ENCODE measurements at places on chromosomes 5 and 9.

- no peak for DNase-seq
These were observed 150.1 kb downstream of the MEF2C start for GRCh38 chr5:88732862-88733261.

DNA sequence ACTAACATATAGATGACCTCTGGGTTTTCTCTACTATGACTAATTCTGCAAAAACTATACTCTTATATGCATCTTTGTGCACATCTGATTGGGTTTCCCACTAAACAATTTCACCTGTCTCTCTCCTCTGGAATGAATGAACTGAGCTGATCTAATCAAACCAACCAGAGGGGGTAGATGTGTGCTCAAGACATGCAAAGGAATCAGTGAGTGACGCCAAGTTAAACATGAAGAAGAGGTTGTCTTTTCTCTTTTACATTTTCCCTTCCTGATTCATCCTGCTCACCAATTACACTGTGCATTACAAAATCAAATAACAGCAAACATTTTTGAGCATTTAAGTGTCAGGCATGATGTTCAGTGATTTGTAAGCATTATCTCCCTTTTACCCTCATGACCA lies 29.6 kb upstream of the GRXCR2 start:
- no peak for DNase-seq

GRCh38 chr5:137611794-137612435 lies 112.8 kb upstream of the SPOCK1 start:
- no peak for DNase-seq

GRCh38 chr9:115254287-115255180 lies 136.6 kb upstream of the TNC start:
- no peak for DNase-seq

DNA sequence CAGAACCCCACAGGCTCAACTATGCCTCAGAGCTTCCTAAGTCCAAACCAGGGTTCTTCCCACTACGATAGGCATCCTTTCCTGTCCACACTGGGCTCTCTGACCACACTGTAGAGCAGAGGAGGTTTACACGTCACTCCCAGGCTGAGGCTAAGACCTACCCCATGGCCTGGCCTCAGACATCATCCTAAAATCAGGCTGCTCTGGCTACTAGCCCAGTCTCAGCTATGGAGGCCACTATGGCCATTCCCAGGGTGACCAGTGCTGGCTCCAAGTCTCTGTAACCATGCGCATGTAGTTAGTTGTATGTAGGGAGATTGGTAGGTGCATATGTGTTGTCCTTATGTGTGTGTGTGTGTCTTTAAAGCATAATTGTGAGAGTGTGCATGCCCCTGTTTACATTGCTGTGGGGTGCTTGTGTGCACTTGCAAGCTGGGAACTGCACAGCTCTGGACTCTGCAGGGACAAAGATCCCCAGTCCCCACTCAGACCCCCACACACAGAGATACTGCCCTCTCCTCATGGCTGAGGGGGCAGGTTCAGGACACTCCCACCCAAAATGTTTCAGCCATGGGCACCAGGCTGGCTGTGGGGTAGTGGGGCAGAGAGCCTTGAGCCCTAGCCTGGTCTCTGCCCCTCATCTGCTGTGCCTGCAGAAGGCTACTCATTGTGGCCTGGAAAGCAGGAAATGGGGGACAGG lies 12.3 kb downstream of the PDLIM4 start:
- DNase-seq, result no peak

DNA sequence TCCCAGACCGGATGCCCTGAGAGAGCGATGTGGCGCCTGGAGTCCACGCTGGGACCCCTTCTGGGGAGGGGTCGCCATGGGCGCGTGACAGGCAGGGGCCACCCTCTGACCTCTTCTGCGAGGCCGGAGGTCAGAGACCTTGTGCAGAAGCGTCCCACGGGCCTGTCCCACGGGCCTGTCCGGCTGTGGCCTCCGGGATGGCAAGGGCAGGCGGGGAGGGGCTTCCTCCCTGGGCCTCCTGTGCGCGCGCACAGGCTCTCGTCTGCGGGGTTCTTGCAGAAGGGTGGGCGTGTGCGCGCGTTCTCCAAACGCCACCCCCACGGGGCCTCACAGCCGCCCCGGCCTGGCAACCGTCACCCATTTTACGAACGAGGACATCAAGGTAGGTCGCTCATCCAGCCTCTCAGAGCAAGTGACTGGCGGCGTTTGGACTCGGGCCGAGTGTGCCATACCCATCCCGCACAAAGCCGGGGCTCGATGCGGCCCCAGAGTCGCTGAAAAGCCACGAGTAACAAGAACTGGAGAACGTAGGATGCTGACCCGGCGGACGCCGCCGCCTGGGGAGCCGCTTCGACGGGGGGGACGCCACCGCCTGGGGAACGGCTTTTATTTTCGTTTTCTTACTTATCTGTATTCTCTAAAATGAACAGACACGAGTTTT lies 897 bp downstream of the AHRR start:
- no peak for DNase-seq

DNA sequence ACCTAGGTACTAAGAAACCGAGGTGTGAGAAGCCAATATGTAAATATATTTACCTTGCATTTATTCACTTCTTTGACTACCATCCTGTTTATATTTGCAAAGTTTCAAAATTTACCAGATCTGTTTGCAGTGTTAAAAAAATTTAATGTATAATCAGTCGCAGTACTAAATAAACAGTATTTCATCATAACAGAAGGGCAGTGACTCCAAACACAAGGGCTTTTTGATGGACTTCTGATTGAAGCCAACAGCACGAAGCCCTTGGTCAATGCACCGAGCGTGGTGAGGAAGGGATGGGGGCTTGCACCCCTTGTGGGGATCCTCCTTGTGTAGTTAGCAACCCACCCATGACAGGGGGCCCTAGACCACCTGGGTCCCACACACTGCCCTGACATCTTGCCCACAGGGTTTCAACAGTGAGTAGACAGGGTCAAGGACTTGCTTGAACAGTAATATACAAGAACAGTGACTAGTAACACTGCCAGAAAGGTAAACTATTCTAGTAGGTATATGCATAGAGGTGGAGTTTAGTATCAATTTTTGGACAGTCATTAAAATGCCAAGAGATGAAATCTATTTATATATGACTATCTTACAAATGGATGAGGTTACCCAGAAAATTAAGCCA lies 52.6 kb upstream of the TBC1D9B start:
- DNase-seq, result no peak

GRCh38 chr5:56569566-56569965 lies 245.8 kb upstream of the MAP3K1 start:
- DNase-seq, result no peak

GRCh38 chr9:109903515-109904138 lies 123.6 kb downstream of the PALM2AKAP2 start:
- DNase-seq, result peak; percentile 54

DNA sequence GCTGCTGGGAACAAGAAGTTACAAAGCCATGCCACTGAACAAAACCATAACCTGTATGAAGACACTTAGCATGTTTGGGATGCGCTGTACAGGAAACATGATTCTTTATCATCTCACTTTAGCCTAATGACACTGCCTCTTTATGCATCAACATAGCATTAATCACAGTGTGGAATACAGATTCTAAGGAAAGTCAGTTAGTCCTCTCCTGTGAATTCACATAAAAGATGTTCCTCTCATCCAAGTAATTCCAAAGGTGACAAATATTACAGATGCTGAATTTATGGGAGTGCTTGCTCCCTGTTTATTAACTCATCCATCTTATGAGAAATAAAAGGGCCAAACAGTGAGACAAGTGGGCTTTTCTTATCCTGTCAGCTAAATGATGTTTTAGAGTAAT lies 1677.7 kb downstream of the EFNA5 start:
- DNase-seq, result no peak

GRCh38 chr9:36903541-36904435 lies 130.3 kb downstream of the PAX5 start:
- no peak for DNase-seq

- no peak for DNase-seq
These were observed 121.1 kb upstream of the SLIT3 start for GRCh38 chr5:169422087-169422486.

- no peak for DNase-seq
These were observed 13.1 kb upstream of the RLN1 start for GRCh38 chr9:5352637-5353248.

Measured in activated CD4-positive, alpha-beta T cell treated with anti-CD3 and anti-CD28 coated beads for 4 hours (primary cell).